ENCODE measurements at places on chromosomes 1 and 21.

- no peak for DNase-seq
Observed at GRCh38 chr1:201515062-201515750, 8.3 kb upstream of the CSRP1 start.

DNA sequence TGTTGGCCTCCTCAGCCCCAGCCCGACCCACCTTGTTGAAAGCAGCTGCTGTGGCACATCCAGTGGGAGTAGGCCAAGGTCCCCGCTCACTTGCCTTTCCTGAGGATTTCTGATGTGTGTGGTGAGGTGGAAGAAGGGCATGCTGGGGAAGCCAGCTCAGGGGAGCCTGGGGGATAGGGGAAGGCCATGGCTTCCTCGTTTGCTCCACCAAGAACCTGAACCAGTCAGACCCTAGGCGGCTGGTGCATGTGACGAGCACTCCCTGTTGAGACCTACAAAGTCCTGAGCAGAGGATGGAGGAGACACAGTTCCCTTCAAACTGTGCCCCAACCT, 38.0 kb upstream of the SLC30A1 start:
- no peak for DNase-seq

- peak; percentile 52 for DNase-seq
Observed at GRCh38 chr1:54310439-54311328, 95.5 kb downstream of the SSBP3 start.

- DNase-seq = no peak
Observed at GRCh38 chr21:29481641-29482040, 182.9 kb downstream of the BACH1 start.

DNA sequence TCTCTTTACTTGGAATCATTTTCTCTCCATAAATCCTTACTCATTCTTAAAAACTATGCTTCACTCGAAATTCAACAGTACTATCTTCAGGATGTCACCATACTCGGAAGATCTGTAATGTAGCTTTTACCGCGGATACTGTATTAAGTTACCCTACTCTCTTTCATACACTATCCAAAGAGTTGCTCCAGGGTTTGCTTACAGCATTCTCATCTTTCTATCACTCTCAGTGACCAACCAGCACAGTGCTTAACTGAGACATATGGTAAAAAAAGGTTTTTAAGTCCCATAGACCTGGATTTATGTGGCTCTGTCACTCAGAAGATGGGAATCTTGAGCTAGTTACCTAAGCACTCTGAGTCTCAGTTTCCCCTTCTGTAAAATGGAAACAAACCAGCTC, 15.8 kb downstream of the GTF2B start:
- DNase-seq = no peak

- no peak for DNase-seq
Observed at GRCh38 chr1:4005431-4005830, 105.4 kb upstream of the C1orf174 start.

- DNase-seq = peak; percentile 77
Observed at GRCh38 chr1:15153842-15154479, 414 bp downstream of the TMEM51 start.

DNA sequence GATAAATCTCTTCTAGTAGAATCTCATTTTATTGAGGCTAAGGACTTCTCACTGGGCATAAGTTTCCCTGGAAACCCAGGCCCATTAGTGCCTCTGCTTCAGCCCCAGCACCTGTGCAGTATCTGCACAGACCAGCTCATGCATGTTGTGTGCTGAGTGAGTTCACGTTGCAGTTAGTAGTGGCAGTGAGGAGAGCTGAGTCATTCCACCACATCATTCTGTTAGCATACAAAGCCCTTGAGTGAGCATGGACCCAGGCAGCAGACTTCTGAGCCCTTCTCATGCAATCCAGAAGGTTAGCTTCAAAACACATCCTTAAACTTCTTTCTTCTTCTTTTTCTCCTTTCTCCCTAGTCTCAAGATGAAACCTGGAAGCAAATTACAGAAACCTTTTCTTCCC, 45.8 kb upstream of the NTPCR start:
- DNase-seq = no peak

GRCh38 chr1:160083968-160084770, 2.8 kb downstream of the KCNJ9 start:
- no peak for DNase-seq

DNA sequence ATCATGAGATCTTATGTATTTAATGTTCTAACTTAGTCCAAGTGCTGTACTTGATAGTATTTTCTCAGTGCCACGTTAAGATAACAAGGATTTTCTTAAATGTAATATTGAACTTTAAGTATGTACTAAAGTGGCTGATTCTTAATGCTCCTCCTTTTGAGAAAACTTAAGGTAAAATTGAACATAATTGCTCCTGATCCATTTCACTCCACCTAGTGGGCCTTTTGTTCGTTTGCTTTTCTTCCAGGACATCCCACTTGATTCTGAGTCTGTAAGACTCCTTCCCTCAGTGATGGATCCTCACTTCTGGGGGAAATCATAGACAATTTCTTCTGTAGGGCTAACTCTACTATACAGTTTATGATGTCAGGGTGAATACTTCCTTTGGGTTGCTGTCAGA, 173.1 kb downstream of the LMO4 start:
- no peak for DNase-seq

- DNase-seq = no peak
Observed at GRCh38 chr1:8754993-8755392, 62.4 kb downstream of the RERE start.

- no peak for DNase-seq
Observed at GRCh38 chr1:160550572-160551034, 27.5 kb upstream of the SLAMF6 start.

GRCh38 chr1:229230893-229231753, 39.8 kb upstream of the RAB4A start:
- no peak for DNase-seq

DNA sequence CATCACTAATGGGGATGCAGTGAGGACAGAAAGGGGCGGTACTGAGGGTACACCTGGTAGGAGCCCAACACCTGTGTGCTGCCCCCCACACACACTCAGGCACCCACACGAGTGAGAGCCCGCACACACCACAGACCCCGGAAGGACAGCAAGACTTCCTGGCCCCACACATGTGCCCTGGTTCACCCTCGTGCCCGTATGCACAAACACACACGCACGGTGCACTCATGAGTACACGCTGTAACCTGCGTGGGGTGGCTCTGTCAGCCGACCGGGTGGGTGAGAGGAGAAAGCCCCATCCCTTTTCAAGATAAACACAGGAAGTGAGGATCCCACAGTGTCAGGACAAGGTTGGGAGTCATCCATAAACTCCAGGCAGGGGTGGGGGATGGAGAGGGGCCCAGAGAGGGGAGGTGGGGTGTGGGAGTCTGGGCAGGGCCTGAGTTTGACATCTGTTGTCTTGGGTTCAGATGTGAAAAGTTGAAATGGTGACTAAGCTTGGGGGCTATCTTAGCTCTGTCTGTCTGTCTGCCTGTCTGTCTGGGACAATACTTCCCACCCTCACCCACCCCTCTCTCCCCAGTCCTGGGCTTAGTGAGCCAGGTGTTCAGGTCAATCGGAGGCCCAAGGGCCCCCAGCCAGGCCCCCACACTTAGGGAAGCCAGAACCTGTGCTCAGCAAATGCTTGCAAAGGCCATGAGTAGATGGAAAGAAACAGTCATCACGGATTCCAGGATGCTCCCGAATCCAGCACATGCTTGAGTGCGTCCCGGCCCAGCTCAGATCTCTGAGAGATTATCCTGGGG, 119.8 kb upstream of the ZBTB40 start:
- DNase-seq = peak; percentile 44

DNA sequence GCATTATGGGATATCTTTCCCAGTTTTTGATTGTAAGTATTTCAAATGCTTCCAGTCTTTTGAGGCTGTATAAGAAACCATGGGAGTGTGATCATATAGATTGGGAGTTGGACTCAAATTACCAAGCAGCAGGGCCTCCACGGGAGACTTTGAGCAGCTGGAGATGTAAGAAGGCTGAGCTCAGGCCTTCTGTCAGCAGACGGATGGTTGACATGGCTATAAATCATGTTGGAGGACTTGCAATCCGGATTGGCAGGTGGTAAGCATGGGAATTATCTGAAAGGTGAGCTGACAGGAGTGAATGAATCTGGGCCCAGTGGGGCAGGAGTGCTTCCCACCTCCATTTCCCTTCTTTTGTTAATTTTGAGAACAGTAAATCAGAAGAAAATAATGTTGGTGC, 83.2 kb upstream of the PPM1J start:
- DNase-seq = no peak

- peak; percentile 38 for DNase-seq
Observed at GRCh38 chr1:209326831-209327230, 256.7 kb upstream of the CAMK1G start.

GRCh38 chr1:87136607-87137341, 191.9 kb upstream of the LMO4 start:
- no peak for DNase-seq

GRCh38 chr1:156463874-156464273, 36.7 kb downstream of the MEF2D start:
- DNase-seq = no peak

DNA sequence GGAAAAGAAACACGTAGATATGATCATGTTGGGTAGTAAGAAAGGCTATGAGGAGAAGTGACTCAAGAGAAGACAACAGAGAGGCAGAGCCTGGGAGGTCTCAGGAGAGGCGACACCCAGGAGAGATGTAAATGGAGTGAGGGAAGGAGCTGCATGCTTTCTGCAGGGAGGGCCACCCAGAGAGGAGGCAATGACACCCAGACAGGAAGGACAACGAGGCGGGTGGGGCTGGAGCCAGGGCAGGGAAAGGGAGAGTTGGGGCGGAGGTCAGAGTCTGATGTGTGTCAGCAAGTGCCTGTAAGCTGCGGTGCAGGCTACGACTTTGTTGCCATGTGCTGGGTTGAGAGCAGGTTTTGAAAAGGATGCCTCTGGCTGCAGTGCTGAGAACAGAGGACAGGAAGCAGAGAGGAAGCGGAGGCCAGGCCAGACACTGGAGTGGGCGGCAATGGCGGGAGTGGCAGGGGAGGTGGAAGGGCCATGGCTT, 31.3 kb downstream of the SLC1A7 start:
- no peak for DNase-seq

DNA sequence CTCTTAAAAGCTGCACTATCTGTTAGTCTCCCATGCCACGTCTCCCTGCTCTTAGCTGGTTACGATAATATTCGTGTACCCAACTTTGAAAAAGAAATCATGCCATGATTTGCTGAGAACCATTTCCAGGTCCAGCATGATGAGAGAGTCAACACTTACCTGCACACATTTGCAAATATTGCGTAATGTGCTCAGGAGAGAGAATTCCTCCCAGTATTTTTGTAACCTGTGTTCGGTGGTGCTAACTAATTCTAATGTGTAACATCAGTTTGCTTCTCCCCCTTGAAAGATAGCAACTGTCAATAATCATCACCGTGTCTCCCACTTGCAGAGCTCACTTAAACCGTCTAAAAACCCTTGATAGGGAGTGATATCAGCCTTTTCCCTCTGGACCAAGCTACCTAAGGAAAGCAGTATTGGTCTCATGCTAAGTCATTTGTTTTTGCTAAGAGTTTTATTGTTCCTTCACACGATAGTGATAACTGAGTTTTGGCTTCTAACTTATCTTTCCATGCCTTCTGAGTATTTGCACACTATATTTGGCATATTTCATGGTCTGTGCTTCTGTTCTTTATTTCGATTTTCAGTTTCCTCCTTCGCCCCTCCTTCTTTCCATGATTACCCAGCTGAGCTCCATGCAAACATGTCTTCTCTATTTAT, 61.1 kb upstream of the IRF2BP2 start:
- no peak for DNase-seq

DNA sequence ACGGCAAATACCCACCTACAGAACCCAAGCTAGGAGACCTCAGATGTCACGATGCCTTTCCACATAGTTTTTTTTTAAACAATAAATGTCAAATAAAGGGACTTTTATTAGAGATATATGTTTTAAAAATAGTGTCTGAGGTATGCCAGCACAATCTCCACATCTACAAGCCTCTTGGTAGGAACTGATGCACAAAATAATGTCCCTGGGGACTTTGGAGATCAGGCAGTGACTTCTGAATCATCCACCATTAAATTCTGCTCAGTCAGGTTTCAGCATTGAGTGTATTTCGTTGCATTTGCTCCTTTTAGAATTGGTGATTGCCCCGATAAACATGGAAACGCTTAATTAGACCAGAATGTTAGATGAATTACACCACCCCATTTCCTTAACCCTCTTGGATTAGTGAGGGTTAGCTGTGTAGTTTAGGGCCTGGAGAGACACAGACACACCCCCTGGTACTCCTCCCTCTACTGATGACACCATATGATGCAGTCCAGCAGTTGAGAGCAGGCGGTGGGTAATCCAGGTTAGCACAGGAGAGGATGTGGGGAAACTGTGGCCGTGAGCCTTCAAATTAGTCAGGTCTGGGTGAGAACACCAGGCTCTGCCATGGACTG, 33.6 kb downstream of the LGR6 start:
- no peak for DNase-seq

Measured in femur (tissue), 1 donor.